Transverse colon (tissue), 4 donors: ENCODE measurements at places on chromosomes 5 and 9. TPM values are rescaled to one million over a fixed set of nuclear protein-coding genes. Genes with fewer than 3 reads are reported as not detected.

DNA sequence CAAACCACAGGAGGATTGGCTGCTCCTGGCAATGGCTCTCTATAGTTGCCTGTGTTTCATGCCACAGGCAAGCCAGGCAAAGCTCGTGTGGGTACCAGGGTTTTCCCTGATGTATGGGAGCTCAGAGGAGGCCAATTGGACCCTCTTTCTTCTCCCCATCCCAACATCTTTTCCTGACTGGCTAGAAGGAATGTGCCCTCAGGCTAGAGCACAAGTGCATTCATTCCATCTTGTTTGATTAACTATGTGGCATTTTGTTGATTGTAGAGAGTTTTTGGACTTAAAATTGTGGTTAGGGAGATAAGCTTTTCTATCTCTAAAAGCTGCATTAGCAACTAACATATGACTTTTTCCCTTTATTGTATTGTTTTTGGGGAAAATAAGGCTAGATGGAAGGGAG lies 561.3 kb downstream of the PSAT1 start:
- H3K36me3 ChIP-seq = no peaks in the 10 kb centered on the region
- no peak overlapping the region for H3K27ac ChIP-seq
- no peaks in the 10 kb centered on the region for H3K27me3 ChIP-seq

DNA sequence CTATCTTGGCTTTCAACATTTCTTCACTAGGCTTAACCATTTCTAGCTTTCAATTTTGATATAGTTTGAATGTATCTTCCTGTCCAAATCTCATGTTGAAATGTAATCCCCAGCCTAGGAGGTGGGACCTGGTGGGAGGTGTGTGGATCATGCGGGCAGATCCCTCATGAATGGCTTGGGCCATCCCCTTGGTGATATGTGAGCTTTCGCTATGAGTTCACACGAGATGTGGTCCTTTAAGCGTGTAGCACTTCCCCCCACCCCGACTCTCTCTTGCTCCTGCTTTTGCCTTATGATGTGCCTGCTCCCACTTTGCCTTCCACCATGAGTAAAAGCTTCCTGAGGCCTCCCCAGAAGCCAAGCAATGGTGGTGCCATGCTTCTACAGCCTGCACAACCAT lies 40.6 kb downstream of the PHAX start:
- no peaks in the 10 kb centered on the region for H3K36me3 ChIP-seq
- H3K4me3 ChIP-seq = no peak overlapping the region
- H3K4me1 ChIP-seq = no peaks in the 10 kb centered on the region
- DNase-seq = no peak

DNA sequence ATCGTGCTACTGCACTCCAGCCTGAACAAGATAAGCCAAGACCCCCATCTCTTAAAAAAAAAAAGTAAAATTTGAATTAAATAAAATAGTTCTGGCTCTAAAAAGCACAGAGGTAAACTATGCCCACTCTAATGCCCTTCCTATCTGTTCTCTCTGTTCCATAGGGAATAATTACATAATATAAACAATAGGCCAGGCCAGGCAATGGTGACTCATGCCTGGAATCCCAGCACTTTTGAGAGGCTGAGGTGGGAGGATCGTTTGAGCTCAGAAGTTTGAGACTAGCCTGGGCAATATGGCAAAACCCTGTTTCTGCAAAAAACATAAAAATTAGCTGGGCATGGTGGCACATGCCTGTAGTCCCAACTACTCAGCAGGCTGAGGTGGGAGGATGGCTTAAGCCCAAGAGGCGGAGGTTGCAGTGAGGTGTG lies 47.4 kb downstream of the MYO10 start:
- H3K36me3 ChIP-seq = no peaks in the 10 kb centered on the region
- H3K27me3 ChIP-seq = no peaks in the 10 kb centered on the region
- peaks cover 39% of the 10 kb centered on the region for H3K4me1 ChIP-seq
- DNase-seq = no peak

DNA sequence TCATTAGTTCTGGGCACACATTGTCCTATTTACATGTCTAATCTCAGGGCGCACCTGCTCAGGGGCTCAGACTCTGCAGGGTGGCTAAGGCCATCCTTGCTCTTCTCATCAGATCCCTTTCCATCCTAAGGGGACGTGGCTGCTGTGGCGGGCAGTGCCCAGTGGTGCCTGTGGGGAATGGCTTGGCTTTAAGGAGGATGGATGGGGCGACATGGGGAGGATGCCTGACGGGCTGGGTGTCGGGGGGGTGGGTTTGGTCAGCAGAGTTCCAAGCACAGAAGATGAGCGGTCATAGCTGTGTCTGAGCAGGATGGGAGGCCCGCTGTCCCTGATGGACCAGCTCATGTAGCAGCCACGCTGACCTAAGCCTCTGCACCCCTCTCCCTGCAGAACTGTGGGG lies 40.9 kb upstream of the SUSD3 start:
- no peak for DNase-seq
- no peaks in the 10 kb centered on the region for H3K27me3 ChIP-seq
- no peaks in the 10 kb centered on the region for H3K36me3 ChIP-seq
- no peak overlapping the region for H3K4me3 ChIP-seq
- H3K4me1 ChIP-seq = no peaks in the 10 kb centered on the region
- no peak overlapping the region for H3K27ac ChIP-seq

DNA sequence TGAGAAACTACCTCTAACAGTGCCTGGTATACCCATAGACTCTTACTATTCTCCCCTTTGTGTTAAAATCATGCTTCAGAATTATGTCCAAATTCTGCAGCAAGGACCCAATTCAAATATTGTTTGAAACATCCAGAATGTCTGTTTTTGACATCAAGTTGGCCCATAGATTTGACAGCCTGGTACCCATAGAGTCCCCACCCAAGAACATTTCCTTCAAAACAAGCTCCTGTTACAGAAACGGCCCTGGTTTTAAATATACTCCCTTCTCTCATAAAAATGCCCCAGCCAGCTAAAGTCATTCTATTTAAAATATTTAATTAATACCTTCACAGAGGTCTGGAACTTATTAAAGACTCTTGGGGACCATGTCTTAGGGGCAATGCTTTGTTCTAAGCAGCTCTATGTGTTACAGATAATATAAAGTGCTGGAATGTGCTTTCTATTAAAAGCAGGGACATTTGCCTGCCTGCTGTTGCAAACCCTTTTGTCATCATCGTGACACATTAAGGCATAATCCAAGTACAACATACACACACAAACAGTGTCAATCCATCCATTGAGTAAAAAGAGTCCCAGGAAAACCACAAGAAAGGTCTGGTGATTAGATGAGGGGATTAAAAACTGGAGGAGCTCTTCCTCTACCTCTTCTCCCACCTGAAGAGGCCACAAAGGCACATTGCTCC lies 321.7 kb downstream of the MLLT3 start:
- no peak for DNase-seq
- H3K4me3 ChIP-seq = no peak overlapping the region
- no peak overlapping the region for H3K27ac ChIP-seq
- H3K4me1 ChIP-seq = no peaks in the 10 kb centered on the region

DNA sequence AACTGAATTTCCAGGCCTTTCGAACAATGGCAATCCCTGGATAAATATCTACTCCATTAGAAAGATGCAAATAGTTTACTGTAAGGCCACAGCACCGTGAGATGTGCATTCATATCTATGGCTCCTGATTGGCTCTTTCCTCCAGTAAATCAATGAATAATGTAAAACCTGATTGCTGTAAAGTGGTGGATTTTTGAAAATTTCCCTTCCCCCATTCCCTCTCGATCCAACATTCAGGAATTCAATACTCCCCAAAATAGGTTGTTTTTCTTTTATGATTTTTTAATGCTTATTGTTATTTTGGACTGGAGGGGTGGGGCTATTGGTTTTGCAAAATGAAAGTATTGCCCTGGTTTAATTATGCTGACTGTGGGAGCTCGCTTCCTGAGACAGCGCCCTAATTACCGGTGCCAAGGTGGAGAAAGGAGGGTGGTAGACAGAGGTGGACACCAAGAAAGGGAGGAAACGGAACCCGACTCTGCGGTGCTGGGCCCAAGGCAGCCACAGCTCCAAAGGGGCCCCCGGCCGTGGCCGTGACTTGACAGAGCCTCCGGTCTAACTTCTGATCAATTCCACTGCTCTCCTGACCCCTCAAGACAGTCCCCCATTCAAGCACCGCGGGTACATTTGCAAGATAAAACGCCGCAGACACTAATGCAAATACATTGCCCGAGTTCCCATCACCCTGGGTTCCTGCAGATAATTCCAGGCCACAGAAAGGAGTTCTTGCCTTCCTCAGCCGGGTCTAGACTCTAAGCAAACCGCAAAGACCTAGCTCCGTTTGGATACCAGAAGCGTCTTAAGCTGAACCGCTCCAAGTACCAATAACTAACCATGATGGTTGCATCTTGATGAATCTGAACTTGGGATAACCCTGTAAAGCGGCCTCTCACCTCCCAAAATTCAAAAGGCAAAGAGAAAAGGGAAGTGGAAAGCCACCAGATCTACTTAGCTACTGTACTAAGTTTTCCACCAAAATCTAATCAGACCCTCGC lies 211.2 kb downstream of the MEF2C start:
- no peak for DNase-seq
- H3K27ac ChIP-seq = no peak overlapping the region

DNA sequence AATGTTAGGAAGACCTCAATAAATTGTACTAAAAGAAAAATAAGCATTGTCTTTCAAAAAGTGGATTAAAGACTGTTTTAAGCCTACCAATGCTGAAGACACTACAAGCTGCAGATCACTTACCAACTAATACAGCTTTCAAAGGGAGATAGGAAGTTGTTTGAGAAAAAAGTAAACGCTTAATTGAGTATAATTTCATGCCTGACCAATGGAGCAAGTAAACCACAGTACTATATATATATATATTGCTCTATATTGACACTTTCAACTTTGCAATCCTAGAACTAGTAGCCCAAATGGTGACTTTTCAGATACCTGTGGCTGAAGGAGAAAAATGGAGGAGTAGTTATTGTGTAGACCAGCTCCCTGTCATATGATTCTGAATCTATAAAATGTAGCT lies 85.7 kb downstream of the FREM1 start:
- no peaks in the 10 kb centered on the region for H3K4me1 ChIP-seq
- no peak for DNase-seq
- no peaks in the 10 kb centered on the region for H3K27me3 ChIP-seq
- H3K36me3 ChIP-seq = no peaks in the 10 kb centered on the region
- H3K4me3 ChIP-seq = no peak overlapping the region
- H3K27ac ChIP-seq = no peak overlapping the region

DNA sequence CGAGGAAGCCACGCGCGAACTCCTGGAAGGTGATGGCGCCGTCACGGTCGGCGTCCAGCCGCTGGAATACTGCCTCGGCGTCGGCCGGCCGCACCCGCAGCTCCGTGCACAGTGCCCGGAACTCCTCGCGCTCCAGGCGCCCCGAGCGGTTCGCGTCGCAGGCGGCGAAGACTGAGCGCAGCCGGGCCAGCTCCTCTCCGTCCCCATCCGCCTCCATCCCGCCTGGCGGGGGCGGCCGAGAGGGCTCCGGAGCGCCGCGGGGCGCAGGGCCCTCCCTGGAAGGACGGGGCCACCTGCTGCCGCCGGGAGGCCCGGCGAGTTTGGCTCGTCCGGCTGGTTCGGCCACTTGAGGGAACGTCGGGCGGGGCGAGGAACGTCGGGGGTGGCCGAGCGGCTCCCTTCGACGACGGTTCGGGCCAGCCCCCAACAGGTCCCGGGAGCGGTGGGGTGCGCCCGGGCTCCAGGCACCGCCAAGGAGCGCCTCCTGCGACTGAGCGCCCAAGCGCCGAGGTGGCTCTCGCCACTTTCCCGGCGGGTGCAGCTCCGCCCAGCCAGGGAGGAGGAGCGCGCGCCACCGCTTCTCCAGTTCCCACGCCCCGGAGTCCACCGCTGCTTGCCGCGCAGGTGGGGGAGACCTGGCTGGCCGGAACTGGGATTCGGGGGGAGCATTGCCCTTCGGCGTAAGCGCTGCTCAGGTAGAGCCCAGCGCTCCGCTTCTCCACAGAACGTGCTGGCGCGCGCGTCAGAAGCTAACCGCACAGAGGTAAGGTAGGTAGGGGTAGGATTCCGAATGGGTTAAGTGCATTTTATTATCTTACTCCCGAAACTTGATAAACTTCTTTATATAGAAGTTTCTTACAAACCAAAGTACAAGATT lies at the start of gene RASEF:
TSS of gene RASEF (minus strand) at position 492 of the 877 bp plus-strand sequence. CDS start at position 217, 275 bp downstream.
- H3K4me3 ChIP-seq = peak within 1 kb of the TSS; percentile 43
- DNase-seq = peak; percentile 85
- H3K4me1 ChIP-seq = peaks cover 11% of the 10 kb centered on the region
- H3K27me3 ChIP-seq = peaks cover 34% of the 10 kb centered on the region

GRCh38 chr9:29078063-29078666 lies 1504.9 kb upstream of the C9orf72 start:
- no peak overlapping the region for H3K27ac ChIP-seq
- no peak for DNase-seq
- H3K4me1 ChIP-seq = no peaks in the 10 kb centered on the region
- no peak overlapping the region for H3K4me3 ChIP-seq
- H3K27me3 ChIP-seq = no peaks in the 10 kb centered on the region

DNA sequence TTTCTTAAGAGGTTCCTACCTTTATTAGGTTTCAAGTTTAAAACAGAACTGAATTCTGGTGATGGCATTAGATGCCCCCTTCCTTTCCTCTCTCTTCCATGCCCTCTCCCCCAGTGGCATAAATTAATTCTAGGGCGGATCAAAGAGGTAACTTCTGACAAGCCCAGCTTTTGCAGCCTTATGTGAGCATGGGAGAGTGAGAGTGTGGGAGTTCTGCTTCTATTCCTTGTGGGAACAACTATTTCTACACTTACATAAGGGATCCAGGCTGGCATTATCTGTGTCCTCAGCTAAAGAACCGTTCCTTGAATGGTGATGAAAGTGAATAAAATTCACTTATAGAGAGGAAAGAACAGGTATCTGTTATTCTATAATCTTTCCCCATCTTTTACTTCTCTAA lies 437.6 kb downstream of the KIF4B start:
- no peaks in the 10 kb centered on the region for H3K36me3 ChIP-seq
- H3K4me3 ChIP-seq = no peak overlapping the region
- H3K4me1 ChIP-seq = no peaks in the 10 kb centered on the region

SPRY4 gene
- total RNA-seq = 13.1 TPM

PCDHGA4 gene
- total RNA-seq = 1.4 TPM
